ENCODE measurements at places on chromosomes 13 and 19. TPM values are rescaled to one million over a fixed set of nuclear protein-coding genes. Genes with fewer than 3 reads are reported as not detected.

The ACOD1 gene
- total RNA-seq: not detected

- DNase-seq: no peak
Observed at GRCh38 chr13:95083758-95084157, 217.5 kb downstream of the ABCC4 start.

DNA sequence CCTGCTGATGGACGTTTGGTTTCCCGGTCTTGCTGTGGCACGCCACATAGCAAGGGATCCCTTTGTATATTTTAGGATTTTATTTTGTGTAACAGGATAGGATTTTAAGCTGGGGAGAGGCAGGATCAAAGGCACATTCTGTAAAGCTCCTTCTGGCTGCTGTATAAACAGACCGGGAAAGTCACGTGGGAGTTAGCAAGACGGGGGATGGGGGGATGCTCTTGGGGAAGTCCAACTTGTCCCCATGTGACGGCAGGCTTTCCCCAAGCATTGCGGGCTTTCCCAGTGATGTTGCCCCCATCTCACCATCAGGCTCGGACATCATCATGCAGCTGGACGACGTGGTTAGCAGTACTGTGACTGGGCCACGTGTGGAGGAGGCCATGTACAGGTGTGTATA lies 5.8 kb downstream of the QTRT1 start:
- DNase-seq: no peak

DNA sequence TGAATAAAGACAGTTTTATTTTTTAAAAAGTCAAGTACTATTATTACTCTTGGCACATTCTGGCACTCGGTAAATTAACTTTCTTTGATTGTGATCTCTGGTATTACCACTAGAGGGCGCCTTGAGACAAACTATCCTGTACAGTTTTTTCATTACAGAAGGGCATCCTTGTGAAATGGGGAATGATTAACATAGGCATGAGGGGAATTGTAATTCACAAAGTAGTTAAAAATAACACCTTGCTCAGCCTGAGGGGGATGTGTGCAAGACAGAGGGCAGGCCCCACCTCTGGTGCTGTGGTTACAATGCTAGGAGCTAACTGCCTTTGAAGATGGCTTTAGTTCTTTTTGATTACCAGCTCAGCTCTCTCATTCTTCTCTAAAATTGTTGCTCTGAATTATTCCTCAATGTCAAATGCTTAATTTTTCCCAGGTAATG lies 24.2 kb upstream of the C1QTNF9B start:
- DNase-seq: no peak

- DNase-seq: no peak
Observed at GRCh38 chr13:29196409-29197074, 376.4 kb downstream of the MTUS2 start.

- no peak for DNase-seq
Observed at GRCh38 chr13:22447132-22447886, 733.5 kb upstream of the SGCG start.

DNA sequence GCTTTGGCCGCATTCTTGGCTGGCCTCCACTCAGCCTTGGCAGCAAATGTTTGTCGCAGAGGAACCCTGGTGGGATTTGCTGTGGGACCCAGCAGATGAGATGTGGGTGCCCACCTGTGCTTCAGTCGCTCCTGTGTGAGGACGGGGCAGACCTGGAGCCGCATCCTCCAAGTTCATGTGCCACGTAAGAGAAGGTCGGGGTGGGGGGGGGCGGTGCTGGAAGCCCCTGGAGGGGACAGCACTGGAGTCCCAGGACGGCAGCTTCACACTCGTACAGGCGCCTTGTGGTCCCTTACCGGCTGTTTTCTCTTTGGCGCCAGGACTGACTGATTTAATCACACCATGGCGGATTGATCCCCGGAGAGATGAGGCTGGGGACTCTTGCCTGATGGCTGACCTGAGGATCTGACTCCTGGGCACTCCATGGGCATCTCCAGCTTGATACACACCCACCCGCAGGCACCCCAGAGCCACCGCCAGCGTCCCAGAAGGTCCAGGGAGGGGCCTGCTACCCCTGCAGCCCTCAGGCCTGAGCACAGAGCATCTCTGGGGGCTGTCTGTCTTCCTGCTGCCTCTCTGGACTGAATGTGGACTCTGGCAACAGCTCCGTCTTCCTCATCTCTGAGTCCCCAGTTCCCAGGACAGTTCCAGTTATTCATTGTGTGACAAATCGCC lies 10.0 kb upstream of the GRTP1 start:
- no peak for DNase-seq

- peak; percentile 76 for DNase-seq
Observed at GRCh38 chr13:98416408-98416807, 160.5 kb downstream of the STK24 start.

DNA sequence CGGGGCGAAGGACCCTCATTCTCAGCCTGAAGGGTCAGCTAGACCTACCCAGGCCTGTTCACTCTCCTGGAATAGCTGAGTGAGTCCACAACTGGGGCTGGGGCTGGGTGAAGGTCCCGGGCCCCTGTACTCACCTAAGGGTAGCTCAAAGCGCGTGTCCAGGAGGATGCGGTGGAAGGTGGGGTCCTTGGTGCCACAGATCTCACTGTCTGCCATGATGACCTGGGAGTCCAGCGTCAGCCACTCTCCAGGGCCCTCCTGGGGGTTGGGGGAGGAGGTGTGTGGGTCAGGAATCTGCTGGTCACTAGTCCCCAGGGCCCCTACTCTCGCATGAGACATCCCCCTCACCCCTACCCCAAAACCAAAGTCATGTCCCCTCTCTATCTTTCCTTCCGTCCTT lies 18.7 kb downstream of the UNC13A start:
- no peak for DNase-seq

DNA sequence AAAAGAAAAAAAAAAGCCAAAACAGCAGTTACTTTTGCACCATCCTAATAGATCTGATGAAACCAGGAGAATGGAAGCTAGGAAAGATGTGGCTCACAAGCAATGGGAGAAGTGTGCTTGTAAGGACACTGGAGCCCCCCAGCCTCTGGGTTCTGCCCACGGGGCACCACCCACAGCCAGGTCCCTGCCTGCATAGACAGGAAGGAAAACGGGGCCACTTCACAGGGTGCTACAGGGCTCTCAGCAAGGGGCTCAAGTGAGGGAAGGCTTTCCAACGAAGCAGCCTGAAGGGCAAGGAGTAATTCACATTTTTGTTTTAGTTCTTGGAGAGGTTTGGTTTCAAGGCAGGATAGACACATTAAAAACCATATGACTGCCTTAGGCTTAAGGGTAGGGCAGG lies 42.7 kb downstream of the BRD4 start:
- DNase-seq: no peak

The UHRF1 gene
- total RNA-seq: 3.4 TPM

- peak; percentile 33 for DNase-seq
Observed at GRCh38 chr13:26872525-26873385, 112.2 kb upstream of the GPR12 start.

The DHRS12 gene
- total RNA-seq: 17.8 TPM

- peak; percentile 15 for DNase-seq
Observed at GRCh38 chr13:41960211-41960636, 685 bp downstream of the VWA8 start.

- no peak for DNase-seq
Observed at GRCh38 chr19:57706346-57706745, 2.7 kb downstream of the ZNF154 start.

- no peak for DNase-seq
Observed at GRCh38 chr13:97074618-97075017, 80.3 kb upstream of the OXGR1 start.

DNA sequence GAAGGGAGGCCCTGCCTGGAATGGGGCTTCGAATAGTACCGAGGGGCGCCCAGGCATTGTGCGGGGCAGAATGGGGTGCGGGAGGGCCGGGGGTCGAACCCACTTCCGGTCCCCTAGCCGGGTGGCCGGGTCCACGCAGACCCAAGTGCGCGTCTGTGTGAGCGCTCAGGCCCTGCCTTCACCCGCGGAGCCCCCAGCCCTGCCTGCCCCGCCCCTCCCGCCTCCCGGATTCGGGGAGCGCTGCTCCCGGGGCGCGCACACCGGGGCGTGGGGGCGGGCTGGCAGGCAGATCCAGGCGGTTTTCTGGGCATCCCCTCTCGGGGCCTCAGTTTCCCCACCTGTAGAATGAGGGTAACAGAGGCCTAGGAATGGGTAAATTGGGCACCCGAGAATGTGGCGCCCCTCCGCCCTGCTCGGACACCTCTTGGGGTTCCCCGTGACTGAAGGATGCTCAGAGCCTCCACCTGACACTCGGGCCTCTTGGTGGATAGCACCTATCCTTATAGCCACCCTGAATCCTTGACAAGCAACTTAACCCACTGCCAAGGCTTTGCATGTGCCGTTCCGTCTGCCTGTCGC lies 682 bp downstream of the PIK3R2 start:
- peak; percentile 48 for DNase-seq

The RNF225 gene
- total RNA-seq: not detected

The ZNF98 gene
- 0.32 TPM for total RNA-seq

DNA sequence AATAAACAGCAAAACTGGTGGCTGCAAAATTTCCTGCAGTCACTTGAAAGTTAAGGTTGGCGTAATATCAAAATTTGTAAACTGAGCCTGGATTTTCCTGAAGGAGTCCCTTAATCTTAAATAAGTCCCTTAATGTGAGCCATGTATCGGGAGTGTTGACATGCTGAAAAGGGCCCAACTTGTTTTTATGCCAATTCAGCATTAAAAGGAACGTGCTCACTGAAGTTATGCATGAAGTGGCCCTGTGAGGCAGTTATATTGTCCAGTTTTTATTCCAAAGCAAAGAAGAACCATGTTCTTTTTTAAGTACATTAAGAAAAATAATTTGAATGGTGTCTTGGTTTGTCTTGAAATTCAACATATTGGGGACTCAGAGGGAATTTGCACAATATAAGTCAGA lies 1766.9 kb downstream of the SLITRK1 start:
- no peak for DNase-seq

GRCh38 chr13:41494202-41494601 lies 36.9 kb downstream of the RGCC start:
- no peak for DNase-seq

DNA sequence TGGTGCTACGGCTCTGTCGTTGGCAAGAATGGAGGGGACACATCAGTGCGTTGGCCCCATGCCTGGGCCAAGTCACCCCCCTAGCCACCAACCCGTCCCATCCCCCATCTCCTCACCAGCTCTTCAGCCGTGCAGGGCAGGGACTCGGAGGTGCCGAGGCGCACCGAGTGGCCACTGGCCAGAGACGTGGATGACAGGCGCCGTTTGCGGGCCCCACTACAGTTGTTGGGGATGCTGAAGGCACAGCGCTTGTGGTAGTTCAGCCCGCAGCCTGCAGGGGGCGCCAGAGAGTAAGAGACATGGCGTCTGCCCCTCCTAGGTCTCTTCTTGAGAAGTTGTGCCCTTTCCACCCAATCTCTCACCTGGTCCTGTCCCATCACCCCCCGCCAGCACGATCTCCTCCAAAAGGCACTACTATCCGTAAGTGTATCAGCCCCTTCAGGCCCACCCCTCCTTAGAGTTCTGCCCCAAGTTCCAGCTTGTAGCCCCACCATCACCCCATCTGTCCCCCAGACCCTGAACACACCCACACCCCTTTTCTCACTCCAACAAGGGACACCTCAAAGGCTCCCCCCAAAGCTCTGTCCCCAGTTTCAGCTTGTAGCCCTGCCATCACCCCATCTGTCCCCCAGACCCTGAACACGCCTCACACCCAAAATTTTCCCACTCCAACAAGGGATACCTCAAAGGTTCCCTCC lies 12.4 kb downstream of the PRKD2 start:
- peak; percentile 81 for DNase-seq

Measured in transverse colon (tissue), 4 donors.